HCT116 (cell line): ENCODE measurements at places on chromosomes 4 and X. TPM values are rescaled to one million over a fixed set of nuclear protein-coding genes. Genes with fewer than 3 reads are reported as not detected.

DNA sequence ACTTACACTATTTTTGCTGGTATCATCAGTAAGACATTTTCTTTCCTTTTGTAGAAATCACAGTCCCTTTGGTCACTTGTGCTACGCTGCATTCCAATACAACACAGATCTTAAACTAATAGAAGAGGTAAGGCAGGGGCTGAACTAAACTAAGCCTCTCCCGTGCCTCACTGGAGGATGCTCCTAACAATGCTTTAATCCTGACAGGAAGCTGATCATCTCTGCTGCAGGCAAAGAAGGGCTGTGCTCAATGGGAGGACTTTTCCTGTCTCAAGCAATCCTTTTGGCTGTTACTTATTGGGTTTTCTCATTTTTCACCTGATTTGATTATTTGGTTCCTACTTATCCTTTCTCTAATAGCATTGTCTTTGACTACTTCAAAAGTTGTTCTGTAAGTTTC, 583.1 kb downstream of the INPP4B start:
- H3K27me3 ChIP-seq, result no peaks in the 10 kb centered on the region
- H3K36me3 ChIP-seq, result no peaks in the 10 kb centered on the region
- no peak for DNase-seq
- no peak overlapping the region for H3K27ac ChIP-seq

- H3K36me3 ChIP-seq, result no peaks in the 10 kb centered on the region
- DNase-seq, result no peak
- H3K4me1 ChIP-seq, result no peaks in the 10 kb centered on the region
- H3K27me3 ChIP-seq, result no peaks in the 10 kb centered on the region
- H3K4me3 ChIP-seq, result no peak overlapping the region
- H3K27ac ChIP-seq, result no peak overlapping the region
These were observed 6.9 kb upstream of the CXCL1 start for GRCh38 chr4:73862322-73862721.

PDLIM5 gene
- total RNA-seq, result 130 TPM

DNA sequence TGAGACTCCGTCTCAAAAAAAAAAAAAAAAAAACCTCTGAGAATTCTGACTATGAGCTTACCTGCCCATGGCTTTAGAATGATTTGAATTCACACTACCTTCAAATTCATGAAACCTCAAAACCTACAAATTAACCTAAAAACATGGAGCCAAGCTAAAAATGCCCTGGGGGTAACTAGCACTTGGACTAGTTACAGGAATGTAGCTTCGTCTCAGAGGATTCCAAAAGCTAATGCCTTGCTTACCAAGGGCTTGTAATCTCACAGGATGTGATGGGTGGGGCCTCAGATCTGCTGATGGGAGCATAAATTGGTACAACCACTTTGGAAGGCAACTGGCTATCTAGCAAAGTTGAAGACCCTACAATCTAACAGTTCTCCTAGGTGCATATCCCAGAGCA, 79.4 kb upstream of the SPRY1 start:
- DNase-seq, result no peak
- 0 out of 2 replicates have a peak, but pooled peaks cover 4% of the 10 kb centered on the region for H3K4me1 ChIP-seq
- no peaks in the 10 kb centered on the region for H3K27me3 ChIP-seq
- H3K27ac ChIP-seq, result no peak overlapping the region

GRCh38 chrX:39823854-39824253, 273.9 kb downstream of the BCOR start:
- DNase-seq, result no peak
- H3K4me1 ChIP-seq, result no peaks in the 10 kb centered on the region
- no peaks in the 10 kb centered on the region for H3K27me3 ChIP-seq

DKK2 gene
- not detected for total RNA-seq

CASP6 gene
- 18.1 TPM for total RNA-seq

KLF3 gene
- 44.2 TPM for total RNA-seq

DNA sequence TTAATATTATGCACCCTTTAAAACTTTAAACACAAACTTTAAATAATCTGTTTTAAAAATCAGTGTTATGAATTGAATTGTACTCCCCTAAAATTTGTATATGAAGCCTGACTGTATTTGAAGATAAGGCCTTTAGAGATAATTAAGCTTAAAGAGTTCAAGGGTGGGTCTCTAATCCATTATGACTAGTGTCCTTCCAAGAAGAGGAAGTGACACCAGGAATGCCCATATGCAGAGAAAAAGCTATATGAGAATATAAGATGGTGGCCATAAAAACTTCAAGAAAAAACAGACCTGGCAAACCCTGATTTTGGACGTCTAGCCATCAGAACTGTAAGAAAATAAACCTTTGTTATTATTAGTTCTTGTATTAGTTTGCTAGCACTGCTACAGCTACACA, 29.0 kb downstream of the UGT2A2 start:
- H3K27ac ChIP-seq, result no peak overlapping the region
- no peaks in the 10 kb centered on the region for H3K27me3 ChIP-seq
- no peaks in the 10 kb centered on the region for H3K36me3 ChIP-seq
- DNase-seq, result no peak

DNA sequence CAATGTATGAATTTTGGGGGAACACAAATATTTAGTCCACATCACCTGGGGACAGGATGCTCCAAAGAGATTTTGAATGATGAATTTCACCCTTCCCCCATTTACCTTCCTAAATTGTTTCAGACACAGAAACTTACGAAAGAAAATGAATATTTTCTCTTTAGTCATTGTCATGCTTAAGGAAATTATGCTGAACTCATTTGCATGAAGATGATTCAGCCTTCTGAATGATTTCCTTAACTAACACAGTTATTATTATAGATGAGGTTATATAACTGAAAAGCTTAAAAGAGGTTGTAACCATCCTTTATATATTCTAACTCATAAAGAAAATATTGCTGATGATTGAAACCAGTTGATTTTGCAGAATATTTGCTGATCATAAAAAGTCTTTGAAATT, 61.1 kb downstream of the KCNIP4 start:
- no peak overlapping the region for H3K27ac ChIP-seq
- H3K36me3 ChIP-seq, result no peaks in the 10 kb centered on the region
- no peaks in the 10 kb centered on the region for H3K4me1 ChIP-seq
- H3K4me3 ChIP-seq, result no peak overlapping the region
- H3K27me3 ChIP-seq, result no peaks in the 10 kb centered on the region

DNA sequence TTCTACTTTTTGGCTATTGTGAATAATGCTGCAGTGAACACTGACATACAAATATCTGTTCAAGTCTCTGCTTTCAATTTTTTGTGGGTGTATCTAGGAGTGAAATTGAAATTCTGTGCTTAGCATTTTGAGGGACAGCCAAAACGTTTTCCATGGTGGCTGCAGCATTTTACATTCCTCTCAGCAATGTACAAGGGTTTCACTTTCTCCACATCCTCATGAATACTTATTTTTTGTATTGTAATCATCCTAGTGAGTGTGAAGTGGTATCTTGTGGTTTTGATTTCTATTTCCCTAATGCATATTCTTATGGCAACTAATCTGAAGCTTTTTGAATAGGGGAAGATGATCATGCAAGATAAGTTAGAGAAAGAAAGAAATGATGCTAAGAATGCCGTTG, 40.3 kb downstream of the HSPA4L start:
- no peaks in the 10 kb centered on the region for H3K4me1 ChIP-seq
- H3K27me3 ChIP-seq, result no peaks in the 10 kb centered on the region
- no peak for DNase-seq
- H3K27ac ChIP-seq, result no peak overlapping the region

SLC25A14 gene
- 13.1 TPM for total RNA-seq

ZDHHC9 gene
- total RNA-seq, result 18.9 TPM

SLC6A14 gene
- total RNA-seq, result 0.05 TPM

DNA sequence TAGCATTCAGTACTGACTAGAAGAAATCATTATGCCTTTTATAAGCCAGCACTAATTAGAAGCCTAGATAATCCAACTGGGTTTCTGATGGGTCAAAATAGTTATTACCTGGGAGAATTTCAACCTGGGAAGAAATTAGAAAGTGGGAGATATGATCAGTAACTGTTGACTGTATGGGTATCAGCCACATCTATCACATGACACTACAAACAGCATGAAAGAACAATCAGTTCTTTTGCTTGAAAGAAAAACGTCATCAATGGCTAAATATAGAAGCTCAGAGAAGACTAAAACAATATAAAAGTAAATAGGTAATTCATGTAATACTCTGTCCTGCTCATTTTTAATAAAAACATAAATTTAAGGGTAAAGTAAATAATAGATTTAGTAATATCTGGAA, 145.1 kb downstream of the CAMK2D start:
- H3K27ac ChIP-seq, result no peak overlapping the region
- no peaks in the 10 kb centered on the region for H3K36me3 ChIP-seq
- no peak for DNase-seq
- H3K27me3 ChIP-seq, result no peaks in the 10 kb centered on the region
- no peaks in the 10 kb centered on the region for H3K4me1 ChIP-seq
- no peak overlapping the region for H3K4me3 ChIP-seq

DNA sequence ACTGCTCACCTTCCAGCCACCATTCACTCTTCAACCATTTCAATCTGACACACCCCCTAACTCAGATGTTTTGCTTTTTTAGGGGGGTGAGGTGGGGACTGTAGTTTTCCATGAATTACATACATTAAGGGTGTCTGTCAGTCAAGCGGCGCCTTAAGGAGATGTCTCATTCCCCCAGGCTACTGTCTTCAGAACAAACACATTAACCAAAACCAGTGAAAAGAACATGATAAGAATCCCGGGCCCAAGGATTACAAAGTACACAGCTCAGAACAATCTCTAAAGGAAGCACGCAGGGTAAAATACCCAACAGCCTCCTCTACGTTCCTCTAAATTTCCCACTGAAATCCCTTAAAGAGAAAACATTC, 62.5 kb upstream of the IRF2 start:
- DNase-seq, result no peak
- H3K27me3 ChIP-seq, result no peaks in the 10 kb centered on the region
- peak overlapping the region; percentile 61 for H3K27ac ChIP-seq
- H3K4me1 ChIP-seq, result no peaks in the 10 kb centered on the region
- H3K36me3 ChIP-seq, result no peaks in the 10 kb centered on the region

MAPK10 gene
- 0.52 TPM for total RNA-seq

DNA sequence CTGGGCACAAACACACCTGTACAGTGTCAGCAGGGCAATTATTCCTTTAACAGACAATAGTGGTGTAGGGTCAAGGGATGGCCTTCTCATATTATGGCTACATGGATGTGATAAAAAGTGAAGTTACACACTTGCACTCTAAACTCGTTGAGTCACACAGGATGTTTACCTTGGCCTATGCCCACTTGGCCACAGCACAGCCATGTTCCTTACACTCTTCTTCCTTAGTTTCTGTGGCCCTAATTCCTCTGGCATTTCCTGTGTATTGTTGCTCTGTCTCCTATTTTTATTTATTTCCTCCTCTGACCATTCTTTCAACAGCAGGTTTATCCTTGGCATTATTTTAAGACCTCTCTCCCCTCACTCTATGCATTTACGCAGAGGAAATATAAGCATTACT, 86.8 kb upstream of the NPFFR2 start:
- H3K27me3 ChIP-seq, result no peaks in the 10 kb centered on the region
- no peak for DNase-seq
- no peaks in the 10 kb centered on the region for H3K36me3 ChIP-seq
- H3K27ac ChIP-seq, result no peak overlapping the region

- H3K27me3 ChIP-seq, result no peaks in the 10 kb centered on the region
- H3K27ac ChIP-seq, result no peak overlapping the region
- H3K4me3 ChIP-seq, result no peak overlapping the region
These were observed 39.0 kb downstream of the FRMD7 start for GRCh38 chrX:132088864-132089263.

TEX11 gene
- 0.10 TPM for total RNA-seq

- H3K27me3 ChIP-seq, result no peaks in the 10 kb centered on the region
- no peak for DNase-seq
- H3K4me3 ChIP-seq, result no peak overlapping the region
- no peak overlapping the region for H3K27ac ChIP-seq
- H3K36me3 ChIP-seq, result no peaks in the 10 kb centered on the region
- H3K4me1 ChIP-seq, result no peaks in the 10 kb centered on the region
These were observed 8.4 kb upstream of the MAB21L2 start for GRCh38 chr4:150573534-150573933.

ZNF711 gene
- total RNA-seq, result 6.1 TPM

GRCh38 chr4:169148885-169149284, 121.9 kb downstream of the SH3RF1 start:
- peaks cover 16% of the 10 kb centered on the region for H3K4me1 ChIP-seq
- H3K36me3 ChIP-seq, result 0 out of 2 replicates have a peak, but pooled peaks cover 5% of the 10 kb centered on the region
- no peak overlapping the region for H3K4me3 ChIP-seq
- no peak for DNase-seq

HTATSF1 gene
- 39.7 TPM for total RNA-seq

PHOX2B gene
- total RNA-seq, result not detected
